ENCODE measurements at places on chromosomes 2 and 18. TPM values are rescaled to one million over a fixed set of nuclear protein-coding genes. Genes with fewer than 3 reads are reported as not detected.
A peak's percentile ranks its signal among the peaks of the same experiment; 100 is the strongest.

Gene TOGARAM2
- 51.9 TPM for total RNA-seq

Gene PNKD
- total RNA-seq: 75.4 TPM

Gene C2orf66
- not detected for total RNA-seq

Gene VWC2L
- not detected for total RNA-seq

Gene GALNT14
- 0.14 TPM for total RNA-seq

Gene NEURL3
- total RNA-seq: not detected

Gene ZNF396
- 0.71 TPM for total RNA-seq

Gene CLEC4F
- not detected for total RNA-seq

Gene C2orf15
- total RNA-seq: not detected

Gene SIX2
- total RNA-seq: 0.91 TPM

Gene CCDC102B
- 6.1 TPM for total RNA-seq

Gene TSHZ1
- total RNA-seq: 24.6 TPM

Gene CYP26B1
- total RNA-seq: 1.5 TPM

DNA sequence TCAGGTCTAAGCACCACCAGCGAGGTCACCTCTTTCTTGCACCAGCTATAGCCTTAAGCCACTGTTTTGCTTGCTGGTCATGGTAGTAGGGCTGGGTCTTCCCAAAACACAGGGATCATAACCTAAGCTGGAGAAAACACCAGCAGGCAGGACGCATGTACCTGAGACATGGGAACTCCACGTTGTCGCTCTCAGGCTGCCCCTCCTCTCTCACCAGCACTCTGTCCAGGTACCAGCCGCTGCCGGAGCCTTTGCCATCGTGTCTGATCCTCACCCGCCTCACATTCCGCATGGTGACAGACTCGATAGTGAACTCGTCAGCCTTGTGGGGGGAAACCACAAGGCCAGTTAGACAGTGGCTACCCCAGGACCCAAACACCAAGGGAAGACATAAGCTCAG lies 79.5 kb downstream of the LOXHD1 start:
- no peak for DNase-seq

GRCh38 chr2:176131848-176132158 lies 2.3 kb downstream of the HOXD8 start:
- DNase-seq: no peak

- peak; percentile 66 for DNase-seq
Measured at GRCh38 chr2:117523267-117523666, 291.2 kb upstream of the DDX18 start.

- no peak for DNase-seq
Measured at GRCh38 chr2:55153584-55154299, 78.4 kb downstream of the CLHC1 start.

DNA sequence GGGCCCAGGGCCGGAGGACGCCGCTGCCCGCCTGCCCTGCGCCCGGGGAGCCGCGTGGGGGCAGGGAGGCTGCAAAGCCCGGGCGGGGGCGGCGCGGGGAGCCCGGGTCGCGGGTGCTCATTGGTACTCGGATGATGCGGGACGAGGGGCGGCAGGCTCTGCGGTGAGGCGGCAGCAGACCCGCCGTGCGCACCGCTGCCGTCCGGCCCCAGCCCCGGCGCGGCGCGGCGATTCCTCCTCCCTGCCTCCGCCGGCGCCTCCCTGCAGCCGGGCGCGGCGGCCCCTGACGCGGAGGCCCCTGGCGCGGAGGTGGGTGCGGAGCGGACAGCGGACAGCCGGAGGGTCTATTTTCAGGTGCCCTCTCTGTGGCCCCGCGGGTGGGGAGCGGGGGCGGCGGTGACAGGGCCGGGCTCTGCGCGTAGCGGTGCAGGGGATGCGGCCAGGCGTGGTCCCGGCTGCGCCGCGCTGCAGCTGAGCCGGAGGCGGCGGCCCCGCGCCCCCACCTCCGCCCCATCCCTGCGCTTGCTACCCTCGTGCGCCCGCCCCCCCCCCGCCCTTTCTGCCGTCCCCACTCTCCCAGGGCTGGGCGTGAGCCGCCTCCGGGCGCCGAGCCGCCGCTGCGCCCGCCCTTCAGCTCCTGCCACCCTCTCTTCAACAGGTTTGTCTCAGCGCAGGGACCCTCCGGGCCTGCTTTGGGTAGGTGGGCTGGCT lies 640 bp downstream of the SPTBN1 start:
- peak; percentile 43 for DNase-seq

DNA sequence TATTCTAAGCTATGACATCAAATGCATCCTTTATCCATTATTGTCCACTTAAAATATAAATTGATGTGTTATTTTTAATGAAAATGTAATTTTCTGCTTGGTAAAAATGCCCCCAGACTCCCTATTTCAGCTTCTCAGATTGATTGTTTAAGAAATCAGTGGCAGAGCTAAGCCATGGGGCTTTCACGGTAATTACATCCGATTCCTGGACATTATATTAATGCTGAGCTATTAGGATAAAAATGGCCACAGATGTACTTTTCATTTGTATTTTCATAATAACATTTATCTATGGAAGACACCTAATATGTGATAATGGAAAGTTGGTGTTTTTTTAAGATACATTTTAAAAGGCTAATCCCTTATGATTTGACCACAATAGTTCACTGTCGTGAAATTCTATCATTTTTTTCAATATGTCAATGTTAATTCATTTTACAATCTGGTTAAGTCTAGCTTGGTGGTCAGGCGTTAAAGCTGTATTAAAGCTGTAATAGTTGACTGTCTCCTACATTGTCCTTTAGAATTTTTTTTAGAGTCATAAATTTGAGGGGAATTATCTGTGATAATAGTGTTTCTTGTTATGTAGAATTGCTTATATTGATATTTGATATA lies 229.0 kb upstream of the UBE2E3 start:
- DNase-seq: no peak

DNA sequence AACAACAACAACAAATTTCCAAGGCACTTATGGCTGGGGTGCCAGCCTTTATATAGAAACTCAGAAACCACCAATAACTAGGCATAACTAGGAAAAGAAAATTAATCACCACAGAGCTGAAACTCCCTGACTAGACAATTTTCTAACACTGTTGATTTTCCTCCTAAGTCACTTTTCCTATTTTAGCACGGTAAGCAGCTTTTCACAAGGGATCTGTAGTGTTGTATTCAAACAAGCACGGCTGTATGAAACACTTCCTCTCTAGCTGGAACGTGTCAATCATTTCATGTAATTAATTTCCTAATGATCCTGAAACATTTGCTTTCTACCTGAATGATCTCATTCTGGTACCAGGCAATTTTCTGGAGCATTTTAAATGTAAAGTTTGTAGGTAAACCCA lies 645.0 kb downstream of the IRS1 start:
- no peak for DNase-seq

DNA sequence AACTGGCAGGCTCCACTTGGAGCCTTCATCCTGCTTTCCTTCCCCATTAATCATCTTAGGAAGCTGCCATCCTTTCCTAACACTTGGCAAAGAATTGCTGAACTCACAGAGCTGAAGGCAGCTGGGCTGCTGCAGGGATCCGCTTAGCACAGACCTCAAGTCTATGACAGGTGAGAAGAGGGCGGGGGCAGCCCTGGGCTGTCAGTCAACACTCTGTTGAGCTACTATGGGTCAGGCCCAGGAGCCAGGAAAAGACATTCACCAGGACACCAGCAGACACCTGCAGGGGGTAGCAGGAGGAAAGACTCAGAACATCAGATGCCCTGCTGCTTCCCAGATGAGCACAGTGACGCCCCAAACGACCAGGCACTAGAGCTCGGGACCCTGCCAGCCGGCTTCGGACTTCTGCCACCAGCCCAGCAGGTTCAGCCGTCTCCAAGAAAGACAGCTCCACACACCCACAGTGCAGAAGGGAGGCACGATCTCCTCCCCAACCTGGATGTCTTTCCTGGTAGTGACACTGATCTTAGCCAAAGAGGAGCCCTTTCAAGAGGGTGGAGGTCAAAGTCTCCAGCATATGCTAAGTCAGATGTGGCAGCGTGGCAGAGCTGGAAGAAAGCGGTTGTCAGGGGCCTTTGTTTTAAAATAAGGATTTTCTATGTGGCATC lies 55.2 kb downstream of the SNORC start:
- no peak for DNase-seq

- no peak for DNase-seq
Measured at GRCh38 chr2:1613078-1613445, 131.3 kb downstream of the PXDN start.

GRCh38 chr2:20352230-20352578 lies 1.6 kb upstream of the PUM2 start:
- DNase-seq: no peak

DNA sequence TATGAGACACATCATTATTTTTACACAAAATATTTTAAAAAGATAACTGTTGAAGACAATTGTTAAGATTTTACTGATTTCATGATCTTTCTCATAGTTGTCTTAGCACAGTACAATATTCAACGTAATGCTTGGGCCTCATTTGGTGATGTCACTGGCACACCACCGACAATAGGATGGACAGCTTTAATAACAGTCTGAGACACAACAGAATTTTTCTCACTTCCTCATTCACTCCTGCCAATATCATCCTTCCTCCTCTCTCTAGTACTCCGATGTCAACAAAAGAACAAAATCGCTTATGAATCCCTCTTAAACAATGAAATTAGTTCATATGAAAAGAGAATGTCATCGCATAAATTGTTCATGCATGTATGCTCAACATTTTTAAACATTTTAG lies 461.9 kb upstream of the CDH7 start:
- DNase-seq: no peak

GRCh38 chr2:240166191-240166590 lies 25.7 kb upstream of the OTOS start:
- DNase-seq: no peak

GRCh38 chr2:27281442-27281841 lies 787 bp upstream of the TRIM54 start:
- no peak for DNase-seq

- no peak for DNase-seq
Measured at GRCh38 chr2:42909966-42910365, 117.6 kb upstream of the HAAO start.

DNA sequence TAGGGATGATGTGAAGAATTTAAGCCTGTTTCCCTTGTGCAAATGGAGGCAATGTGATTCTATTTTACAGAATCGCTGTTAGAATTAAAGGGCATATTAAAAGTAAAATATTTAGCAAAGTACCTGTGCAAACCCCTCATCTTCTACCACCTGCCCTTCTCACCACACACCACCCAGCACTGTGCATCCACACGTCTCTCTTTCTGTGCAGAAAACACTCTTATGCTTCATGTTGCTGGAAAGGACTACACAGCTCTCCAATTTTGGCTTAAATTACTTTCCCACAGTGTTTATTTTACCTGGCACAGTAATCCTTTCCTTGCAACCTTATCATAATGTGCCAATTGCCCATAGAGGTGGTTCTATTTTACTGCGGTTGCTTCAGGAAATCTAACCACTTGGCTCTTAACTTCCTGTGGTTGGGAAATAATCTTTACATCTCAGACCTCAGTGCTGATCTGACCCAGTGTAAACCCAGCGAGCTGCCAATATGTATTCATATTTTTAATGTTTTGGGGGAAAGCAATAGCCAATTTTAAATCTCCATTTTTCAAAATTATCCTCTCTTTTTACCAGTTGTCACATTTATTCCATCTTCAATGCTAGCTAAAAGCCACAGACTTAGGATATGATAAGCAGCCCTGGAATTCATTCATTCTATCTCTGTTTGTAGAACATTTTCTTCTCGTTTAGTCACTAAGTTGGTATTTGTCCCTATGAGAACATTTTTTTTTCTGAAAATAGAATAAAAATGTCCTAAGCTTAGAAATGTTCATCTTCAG lies 250.9 kb downstream of the DSEL start:
- no peak for DNase-seq

GRCh38 chr2:59926731-59927130 lies 626.7 kb downstream of the BCL11A start:
- DNase-seq: no peak

- no peak for DNase-seq
Measured at GRCh38 chr2:172000696-172001361, 1.1 kb downstream of the METAP1D start.

DNA sequence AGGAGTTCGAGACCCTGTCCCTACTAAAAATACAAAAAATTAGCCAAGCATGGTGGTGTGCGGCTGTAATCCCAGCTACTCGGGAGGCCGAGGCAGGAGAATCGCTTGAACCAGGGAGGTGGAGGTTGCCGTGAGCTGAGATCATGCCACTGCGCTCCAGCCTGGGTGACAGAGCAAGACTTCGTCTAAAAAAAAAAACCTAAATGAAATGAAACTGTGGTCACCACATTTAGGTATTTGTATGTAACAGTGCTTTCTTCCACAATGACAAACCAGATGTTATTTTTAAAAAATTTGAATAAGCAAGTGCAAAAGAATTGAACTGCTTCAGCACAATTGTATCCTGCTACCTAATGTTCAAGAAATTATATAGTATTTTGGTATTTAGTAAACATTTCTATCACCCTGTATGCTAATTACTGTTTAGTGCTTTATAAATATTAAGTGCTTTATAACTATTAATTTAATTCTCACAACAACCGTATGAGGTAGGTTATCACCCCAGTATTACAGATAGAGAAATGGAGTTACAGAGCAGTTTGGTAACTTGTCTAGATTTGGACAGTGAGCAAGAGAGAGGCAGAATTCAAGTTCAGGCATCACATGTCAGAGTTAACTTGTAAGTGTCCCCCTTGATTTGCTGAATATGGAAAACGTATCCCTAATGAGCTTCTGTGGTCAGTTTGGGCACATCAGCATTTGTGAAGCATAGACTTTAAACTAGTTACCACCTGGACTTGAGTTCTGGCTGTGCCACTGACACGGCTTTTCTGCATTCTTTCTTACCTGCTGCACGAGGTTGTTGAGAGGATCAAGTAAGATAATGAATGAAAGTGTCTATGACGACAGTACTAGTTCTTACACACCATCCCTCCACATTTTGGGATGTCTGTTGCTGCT lies 14.4 kb downstream of the PHLPP1 start:
- no peak for DNase-seq

DNA sequence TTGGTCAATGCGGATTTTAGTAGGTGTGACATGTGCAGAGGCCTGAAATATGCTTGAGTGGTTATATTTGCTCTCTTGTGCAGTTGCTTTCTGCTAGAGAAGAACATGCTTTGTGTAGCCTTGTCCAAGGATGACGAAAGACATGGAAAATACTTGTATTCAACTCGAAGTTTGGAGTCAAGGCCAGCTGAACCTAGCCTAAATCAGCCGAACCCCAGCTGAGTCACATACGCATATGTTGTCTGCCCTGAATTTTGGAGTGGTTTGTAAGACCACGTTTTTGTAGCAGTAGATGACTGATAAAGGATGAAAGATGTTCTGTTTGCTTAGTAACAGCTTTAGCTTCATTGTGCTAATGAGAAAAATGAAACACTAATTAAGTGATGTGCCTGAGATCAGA lies 22.5 kb upstream of the SPAG16 start:
- no peak for DNase-seq
